ENCODE measurements at places on chromosomes 4 and X.
A peak's percentile ranks its signal among the peaks of the same experiment; 100 is the strongest.

GRCh38 chr4:113278324-113278934 lies 229.0 kb downstream of the ANK2 start:
- DNase-seq: peak; percentile 40

- no peak for DNase-seq
Observed at GRCh38 chr4:161393602-161394001, 770.2 kb downstream of the FSTL5 start.

GRCh38 chr4:41550308-41550707 lies 12.4 kb downstream of the LIMCH1 start:
- DNase-seq: no peak

DNA sequence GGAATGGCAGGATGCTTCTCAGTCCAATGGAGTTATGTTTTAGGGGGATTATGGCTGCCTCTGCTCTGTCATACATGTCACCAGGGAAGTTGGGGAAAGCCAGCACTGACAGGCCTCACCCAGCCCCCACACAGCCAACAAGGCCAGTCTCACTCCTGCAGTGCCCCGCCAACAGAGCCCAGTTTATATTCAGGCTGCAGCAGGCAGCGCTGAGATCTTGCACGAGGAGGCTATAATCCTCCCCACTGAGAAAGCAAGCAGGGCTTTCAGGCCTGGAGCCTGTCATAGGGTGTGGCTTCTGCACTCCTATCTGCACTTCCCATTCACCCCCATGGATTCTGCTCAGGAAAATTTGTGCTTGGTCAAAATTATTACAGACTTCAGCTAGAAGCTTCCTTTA lies 25.1 kb downstream of the ADAD1 start:
- DNase-seq: no peak

GRCh38 chrX:64187762-64188150 lies 17.8 kb downstream of the AMER1 start:
- no peak for DNase-seq

GRCh38 chr4:94650690-94651089 lies 107.1 kb upstream of the BMPR1B start:
- DNase-seq: no peak

GRCh38 chrX:24839331-24839730 lies 145.6 kb downstream of the POLA1 start:
- no peak for DNase-seq
